ENCODE measurements at places on chromosomes 12 and 14.

DNA sequence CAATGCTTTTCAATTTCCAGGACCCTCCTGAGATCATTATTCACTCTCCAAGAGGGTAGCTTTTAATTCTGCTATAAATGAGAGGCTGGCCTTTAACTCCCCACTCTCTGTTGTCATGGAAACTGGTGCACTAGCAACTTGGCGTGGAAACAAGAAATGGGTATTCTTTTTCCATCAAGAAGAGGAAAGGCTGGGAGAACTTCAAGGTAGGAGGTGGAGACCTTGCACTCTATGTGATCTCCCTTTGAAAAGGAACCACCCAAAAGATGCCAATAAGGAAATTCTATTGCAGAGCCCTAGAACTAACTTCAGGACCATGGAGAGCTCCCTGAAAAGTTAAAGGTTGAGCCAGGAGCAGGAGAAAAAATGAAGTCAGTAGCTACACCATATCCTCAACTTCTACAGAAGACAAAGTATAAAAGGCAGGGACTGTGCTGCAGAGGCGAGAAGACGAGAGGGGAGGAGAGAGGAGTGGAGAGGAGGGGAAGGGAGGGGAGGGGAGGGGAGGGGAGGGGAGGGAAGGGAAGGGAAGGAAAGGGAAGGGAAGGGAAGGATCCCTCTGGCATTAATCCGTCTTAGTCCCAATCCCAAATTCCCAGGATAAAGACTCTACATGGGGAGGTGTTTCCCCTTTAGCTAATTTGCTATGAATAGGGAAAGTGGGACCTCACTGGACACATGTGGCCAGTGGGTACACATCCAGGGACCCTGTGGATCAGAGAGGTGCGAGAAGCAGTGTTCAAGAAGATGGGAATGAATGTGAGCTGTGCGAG, 46.7 kb upstream of the FICD start:
- no peak for DNase-seq

- no peak for DNase-seq
Observed at GRCh38 chr12:115348301-115348700, 664.3 kb upstream of the TBX3 start.

GRCh38 chr12:88579161-88579517, 1.1 kb downstream of the KITLG start:
- no peak for DNase-seq

DNA sequence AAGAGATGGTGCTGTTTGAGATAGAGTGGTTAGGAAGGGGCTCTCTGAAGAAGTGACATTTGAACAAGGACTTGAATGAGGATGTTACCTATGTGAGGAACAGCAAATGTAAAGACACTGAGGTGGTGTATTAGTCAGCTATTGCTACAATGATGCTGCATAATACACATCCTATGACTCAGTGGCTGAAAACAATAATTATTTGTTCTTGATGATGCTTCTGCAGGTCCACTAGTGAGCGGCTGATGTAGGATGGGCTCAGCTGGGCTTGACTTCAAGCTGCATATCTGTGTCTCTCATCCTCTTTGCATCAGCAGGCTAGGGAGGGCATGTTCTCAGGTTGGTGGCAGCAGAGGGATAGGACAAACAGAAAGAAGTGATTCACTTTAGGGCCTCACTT, 21.4 kb upstream of the CLMN start:
- DNase-seq = no peak

DNA sequence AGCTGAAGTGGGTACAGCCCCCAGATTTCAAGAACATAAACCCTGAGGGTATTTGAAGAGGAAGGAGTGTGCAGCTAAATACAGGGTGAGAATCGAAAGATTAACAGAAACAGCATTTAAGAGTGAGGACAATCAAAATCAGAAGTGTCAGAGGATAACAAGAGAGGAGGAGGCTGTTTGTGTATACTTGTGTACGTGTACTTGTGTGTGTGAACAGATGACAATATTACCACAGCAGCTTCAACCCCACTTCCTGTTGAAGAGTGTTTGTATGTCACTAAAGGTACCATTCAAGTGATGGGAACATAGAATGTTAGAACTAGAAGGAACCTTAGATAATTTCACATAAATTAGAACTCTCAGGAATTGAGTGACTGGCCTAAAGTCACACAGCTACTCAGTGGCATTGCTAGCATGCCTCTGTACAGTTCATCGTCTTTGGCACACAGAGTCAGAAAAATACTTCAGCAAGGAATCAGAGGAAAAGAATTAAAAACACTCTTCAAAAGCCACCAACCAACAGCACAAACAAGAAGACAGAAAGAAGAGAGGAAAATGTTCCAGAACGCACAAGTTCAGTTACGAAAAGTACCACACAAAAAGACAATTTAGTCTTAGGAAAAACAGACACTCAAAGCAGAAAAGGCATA, 164.3 kb upstream of the BCL2L14 start:
- DNase-seq = no peak

GRCh38 chr12:111359914-111360276, 9.0 kb downstream of the PHETA1 start:
- no peak for DNase-seq

- DNase-seq = no peak
Observed at GRCh38 chr12:68630598-68630997, 19.9 kb downstream of the RAP1B start.

GRCh38 chr14:91418387-91419043, 895 bp upstream of the CCDC88C start:
- peak; percentile 71 for DNase-seq

- no peak for DNase-seq
Observed at GRCh38 chr14:26078561-26078960, 519.3 kb downstream of the NOVA1 start.

GRCh38 chr14:74476107-74476506, 17.0 kb downstream of the NPC2 start:
- no peak for DNase-seq

GRCh38 chr12:77362509-77363210, 297.3 kb upstream of the E2F7 start:
- DNase-seq = no peak

Measured in stimulated activated CD8-positive, alpha-beta memory T cell treated with anti-CD3 and anti-CD28 coated beads, Interleukin-4, amount 100 ng/mL, for 1 hour (primary cell).